ENCODE measurements at places on chromosomes 12 and 14.

- no peak for DNase-seq
Measured at GRCh38 chr12:32062881-32063280, 43.8 kb upstream of the BICD1 start.

- DNase-seq, result no peak
Measured at GRCh38 chr12:88141425-88141773, 489 bp downstream of the CEP290 start.

GRCh38 chr14:39422243-39422642 is 10.0 kb downstream of the FBXO33 start:
- DNase-seq, result no peak

GRCh38 chr14:89618811-89619551 is 201.9 kb upstream of the FOXN3 start:
- DNase-seq, result peak; percentile 24

GRCh38 chr14:100873096-100873482 is 30.4 kb downstream of the RTL1 start:
- DNase-seq, result no peak

DNA sequence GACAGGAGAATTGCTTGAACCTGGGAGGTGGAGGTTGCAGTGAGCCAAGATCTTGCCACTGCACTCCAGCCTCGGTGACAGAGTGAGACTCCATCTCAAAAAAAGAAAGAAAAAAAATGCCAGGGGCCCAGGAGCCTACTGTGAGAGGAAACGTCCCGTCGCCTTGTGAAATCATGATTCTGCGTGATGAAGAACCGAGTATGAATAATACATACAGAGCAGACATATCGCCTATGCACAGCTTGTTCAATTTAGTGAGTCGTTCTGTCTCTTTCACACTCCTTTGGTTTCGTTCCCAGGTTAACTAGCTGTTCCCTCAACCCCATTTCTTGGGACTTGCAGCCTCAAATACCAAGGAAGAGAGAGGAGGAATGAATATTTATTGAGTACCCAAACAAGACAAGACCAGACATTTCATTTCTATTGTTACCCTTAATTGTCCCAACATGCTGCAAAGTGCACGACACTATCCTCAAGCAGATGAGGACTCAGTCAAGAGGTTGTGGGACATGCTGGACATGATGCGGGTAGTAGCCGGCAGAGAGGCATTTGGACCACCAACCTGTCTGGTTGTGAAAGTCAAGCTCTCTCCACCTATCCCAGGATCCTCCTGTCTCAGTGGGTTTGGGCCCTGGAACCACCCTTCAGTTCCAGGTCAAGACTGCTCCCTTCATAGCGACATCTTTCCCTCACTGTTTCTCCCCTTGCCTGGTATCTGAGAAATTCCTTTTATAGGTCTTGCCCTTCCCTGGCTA is 8.6 kb upstream of the CD27 start:
- no peak for DNase-seq

DNA sequence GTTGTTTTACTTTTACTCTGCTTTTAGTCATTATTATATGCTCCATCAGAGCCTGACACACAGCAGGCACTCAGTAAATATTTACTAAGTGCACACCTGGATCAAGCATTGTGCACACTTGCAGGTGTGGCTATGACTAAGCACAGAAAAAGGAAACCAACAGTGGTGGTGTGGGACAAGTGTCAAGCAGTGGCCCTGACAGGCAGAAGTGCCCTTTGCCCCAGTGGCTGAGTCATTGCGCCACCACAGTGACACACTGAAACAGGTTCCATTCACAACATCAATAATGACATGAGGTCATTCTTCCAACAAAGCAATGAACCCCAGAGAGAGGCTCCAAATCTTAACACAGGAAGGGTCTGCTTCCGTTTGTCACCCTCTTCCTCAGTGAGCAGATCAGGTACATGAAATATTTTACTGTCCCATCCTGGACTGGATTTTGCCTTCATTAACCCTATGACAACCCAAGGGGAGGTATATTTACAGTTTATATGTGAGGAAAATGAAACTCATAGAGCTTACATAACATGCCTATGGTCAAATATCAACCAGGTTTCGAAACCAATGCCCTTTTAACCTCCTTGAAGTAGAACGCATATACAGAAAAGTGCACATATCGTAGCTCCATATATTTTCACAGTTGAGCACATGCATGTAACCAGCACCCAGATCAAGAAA is 82.6 kb upstream of the GTF2A1 start:
- no peak for DNase-seq

- DNase-seq, result no peak
Measured at GRCh38 chr12:21894792-21895595, 46.2 kb downstream of the ABCC9 start.

- DNase-seq, result no peak
Measured at GRCh38 chr14:46582826-46583225, 68.8 kb downstream of the RPL10L start.

GRCh38 chr12:62792236-62792870 is 142.6 kb downstream of the PPM1H start:
- no peak for DNase-seq

DNA sequence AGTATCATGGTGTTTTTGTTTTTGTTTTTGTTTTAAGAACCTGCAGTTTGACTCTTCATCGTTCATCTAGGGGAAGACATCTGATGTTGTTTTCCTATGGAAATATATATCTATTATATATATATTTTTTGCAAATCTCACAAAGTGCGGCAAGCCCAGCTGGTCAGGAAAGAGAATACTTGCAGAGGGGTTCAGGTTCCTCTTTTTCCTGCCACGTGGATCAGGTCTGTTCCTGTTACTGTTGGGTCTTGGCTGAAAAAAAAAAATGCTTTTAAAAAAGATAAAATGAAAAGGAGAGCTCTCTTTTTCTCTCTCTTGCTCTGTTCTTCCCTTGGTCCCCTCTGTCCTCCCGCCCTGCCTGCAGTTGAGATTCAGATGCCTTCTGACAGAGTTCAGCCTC is 179.4 kb upstream of the BCL2L14 start:
- no peak for DNase-seq

DNA sequence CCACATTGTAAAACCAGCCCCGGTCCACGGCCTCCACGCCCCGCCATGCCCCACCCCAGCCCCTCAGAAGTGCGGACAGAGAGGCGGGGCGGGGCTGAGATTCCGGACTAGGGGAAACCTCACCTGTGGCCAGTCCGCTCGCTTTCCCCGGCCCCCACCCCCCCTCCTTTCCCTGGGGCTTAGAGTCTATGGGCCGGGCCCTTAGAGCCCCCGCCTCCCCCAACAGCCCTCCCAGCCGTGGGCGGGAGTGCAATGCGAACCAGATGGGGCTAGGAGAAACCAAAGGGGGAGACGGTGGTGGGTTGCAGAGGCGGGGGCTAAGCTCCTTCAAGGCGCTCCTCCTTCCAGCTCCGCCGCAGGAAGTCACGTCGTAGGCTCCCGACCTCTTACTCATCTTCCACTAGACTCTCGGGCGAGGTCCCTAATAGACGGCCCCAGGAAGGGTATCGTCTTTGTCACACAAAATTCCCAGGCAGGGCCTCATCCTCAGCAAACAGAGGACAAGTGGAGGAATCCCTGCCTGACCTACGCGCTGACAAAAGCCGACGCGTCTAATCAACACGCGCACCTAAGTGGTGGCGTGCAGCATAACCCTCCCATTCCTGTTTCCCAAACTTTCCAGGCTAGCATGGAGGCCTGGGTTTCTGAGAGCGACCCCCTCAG is 1.1 kb upstream of the NAB2 start:
- DNase-seq, result peak; percentile 97

DNA sequence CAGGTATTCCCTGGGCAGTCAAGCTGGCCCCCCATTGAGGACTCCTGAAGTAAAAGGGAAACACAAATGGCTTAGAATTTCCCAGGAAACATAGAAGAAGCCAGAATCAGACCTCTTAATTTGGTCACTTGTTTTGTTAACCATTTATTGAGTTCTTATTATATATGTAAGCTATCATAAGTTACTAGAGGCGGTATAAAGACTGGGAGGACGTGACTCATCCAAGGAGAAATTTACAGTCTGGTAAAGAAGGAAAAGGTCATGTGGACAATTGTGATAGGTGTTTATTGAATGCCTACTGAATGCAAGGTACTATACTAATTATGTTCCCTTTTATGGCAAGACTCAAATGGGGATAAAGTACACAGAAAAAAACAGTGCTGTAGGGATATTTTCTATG is 146.7 kb downstream of the DYRK2 start:
- no peak for DNase-seq

- peak; percentile 38 for DNase-seq
Measured at GRCh38 chr12:95633049-95633731, 81.9 kb upstream of the USP44 start.

- DNase-seq, result peak; percentile 9
Measured at GRCh38 chr12:44000309-44000952, 164.6 kb downstream of the TMEM117 start.

- DNase-seq, result no peak
Measured at GRCh38 chr14:101950100-101950499, 14.3 kb upstream of the DYNC1H1 start.

- no peak for DNase-seq
Measured at GRCh38 chr12:7144414-7145120, 14.4 kb downstream of the CLSTN3 start.

GRCh38 chr14:56487761-56488160 is 91.8 kb upstream of the TMEM260 start:
- no peak for DNase-seq

- DNase-seq, result no peak
Measured at GRCh38 chr14:77544571-77544970, 46.0 kb upstream of the ISM2 start.

DNA sequence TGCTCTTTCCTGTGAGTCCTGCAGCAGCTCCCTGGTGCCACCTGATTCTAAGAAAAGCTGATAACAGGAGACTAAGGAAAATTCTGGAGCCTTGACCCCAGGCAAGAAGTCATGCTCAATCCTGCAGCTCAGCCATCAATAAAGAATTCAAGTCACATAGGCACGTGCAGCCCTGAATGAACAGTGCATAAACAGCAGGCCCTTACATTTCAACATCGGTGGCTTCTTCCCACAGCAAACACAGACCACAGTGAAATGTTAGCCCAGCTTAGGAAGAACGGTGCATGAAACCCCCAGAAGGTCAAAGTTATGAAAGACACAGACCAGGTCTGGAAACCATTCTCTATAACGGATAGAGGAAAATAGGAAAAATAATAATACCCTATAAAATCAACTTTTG is 10.5 kb downstream of the CINP start:
- no peak for DNase-seq

- peak; percentile 32 for DNase-seq
Measured at GRCh38 chr12:103924761-103925641, 5.2 kb upstream of the HSP90B1 start.

GRCh38 chr12:79982086-79983062 is 47.5 kb upstream of the PPP1R12A start:
- DNase-seq, result no peak

GRCh38 chr12:31778687-31779086 is 49.9 kb upstream of the AMN1 start:
- no peak for DNase-seq

GRCh38 chr14:55805250-55805649 is 225.2 kb downstream of the KTN1 start:
- no peak for DNase-seq

- no peak for DNase-seq
Measured at GRCh38 chr12:25477217-25477616, 75.9 kb downstream of the LMNTD1 start.

- no peak for DNase-seq
Measured at GRCh38 chr12:5430641-5431603, 986 bp upstream of the NTF3 start.

DNA sequence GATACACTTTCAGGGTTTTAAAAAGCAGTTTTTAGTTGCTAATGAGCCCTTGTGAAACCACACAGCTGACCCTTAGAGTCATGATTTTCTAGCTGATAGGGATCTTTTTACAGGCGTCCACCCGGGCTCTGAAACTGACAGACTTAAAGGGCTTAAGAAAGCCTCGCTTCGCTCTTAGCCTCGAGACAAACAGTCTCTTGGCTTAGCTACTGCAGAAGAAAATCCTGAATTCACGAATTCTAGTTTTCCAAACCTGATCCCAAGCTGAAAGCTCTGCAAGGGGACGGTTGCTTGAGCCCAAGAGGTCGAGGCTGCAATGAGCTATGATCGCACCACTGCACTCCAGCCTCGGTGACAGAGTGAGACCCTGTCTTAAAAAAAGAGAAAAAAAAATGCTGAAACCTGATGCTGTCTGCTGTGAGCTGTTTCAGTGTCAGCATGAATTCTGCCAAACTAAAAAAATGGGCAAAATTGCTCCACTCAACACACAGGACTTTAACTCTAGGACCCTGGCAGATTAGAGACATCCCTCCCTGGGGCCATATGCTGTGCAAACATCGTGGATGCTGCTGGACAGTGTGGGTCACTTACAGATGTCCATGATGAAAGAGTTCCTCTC is 3.1 kb upstream of the HPD start:
- DNase-seq, result peak; percentile 24

GRCh38 chr12:108847705-108848104 is 9.7 kb downstream of the SSH1 start:
- no peak for DNase-seq

GRCh38 chr14:99929601-99930000 is 135.6 kb upstream of the EVL start:
- no peak for DNase-seq

DNA sequence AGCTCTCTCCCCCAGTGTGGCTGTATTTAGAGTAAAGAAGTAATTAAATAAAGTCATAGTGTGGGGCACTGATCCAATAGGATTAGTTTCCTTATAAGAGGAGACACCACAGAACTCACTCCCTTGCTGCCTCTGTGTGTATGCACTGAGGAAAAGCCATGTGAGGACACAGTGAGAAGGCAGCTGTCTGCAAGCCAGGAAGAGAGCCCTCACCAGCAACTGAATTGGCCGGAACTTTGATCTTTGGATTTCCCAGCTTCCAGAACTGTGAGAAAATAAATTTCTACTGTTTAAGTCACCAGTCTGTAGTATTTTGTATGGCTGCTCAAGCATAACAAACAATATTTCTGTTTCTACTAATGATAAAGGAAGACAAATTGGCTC is 368.7 kb upstream of the PRICKLE1 start:
- no peak for DNase-seq

DNA sequence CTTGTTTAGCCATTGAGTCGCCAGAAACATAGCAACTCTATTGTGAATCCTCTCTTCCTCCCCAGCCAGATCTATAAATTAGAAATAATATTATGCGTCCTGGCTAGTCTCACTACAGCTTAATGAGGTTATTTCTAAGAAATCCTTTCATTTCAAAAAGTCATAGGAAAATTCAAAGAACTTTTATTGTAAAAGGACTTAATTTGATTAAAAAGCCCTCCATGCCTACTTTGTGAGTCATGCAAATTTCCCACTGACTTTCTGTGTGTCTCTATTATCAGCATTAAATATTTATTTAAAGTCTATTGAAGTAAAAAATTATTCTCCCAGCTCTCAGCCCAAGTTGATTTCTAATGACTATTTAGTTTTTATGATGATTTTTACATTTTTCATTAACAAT is 160.7 kb downstream of the PHLDA1 start:
- no peak for DNase-seq

- DNase-seq, result no peak
Measured at GRCh38 chr14:79525416-79525815, 685.9 kb downstream of the DIO2 start.

GRCh38 chr12:50517421-50518048 is 12.8 kb downstream of the DIP2B start:
- DNase-seq, result no peak
